ENCODE measurements at places on chromosomes 16 and 17. TPM values are rescaled to one million over a fixed set of nuclear protein-coding genes. Genes with fewer than 3 reads are reported as not detected.

The CACNA1G gene
- total RNA-seq: under 0.01 TPM

The TMC8 gene
- total RNA-seq: not detected

The ABCA10 gene
- 0.64 TPM for total RNA-seq

The TMEM88 gene
- 0.43 TPM for total RNA-seq

The CCL1 gene
- total RNA-seq: not detected

The IKZF3 gene
- under 0.01 TPM for total RNA-seq

The KRT17 gene
- total RNA-seq: 6.1 TPM

The MYOCD gene
- 11.0 TPM for total RNA-seq

The PRRT2 gene
- 3.2 TPM for total RNA-seq

The AURKB gene
- total RNA-seq: 19.0 TPM

The HCRT gene
- not detected for total RNA-seq

The MRPS7 gene
- total RNA-seq: 57.0 TPM

The SLFN13 gene
- 1.6 TPM for total RNA-seq

The KIFC3 gene
- total RNA-seq: 72.5 TPM

The KIF19 gene
- not detected for total RNA-seq

The FGF11 gene
- total RNA-seq: 3.9 TPM

The KRTAP4-5 gene
- not detected for total RNA-seq

The CPHXL2 gene
- not detected for total RNA-seq

The SMIM36 gene
- not detected for total RNA-seq

The NARF gene
- 21.6 TPM for total RNA-seq

The GDPD3 gene
- 0.43 TPM for total RNA-seq

The CLDN7 gene
- 5.2 TPM for total RNA-seq

The CKLF gene
- total RNA-seq: 58.3 TPM

The CCDC92B gene
- total RNA-seq: not detected

The SMIM5 gene
- total RNA-seq: under 0.01 TPM

The ADAP2 gene
- 3.0 TPM for total RNA-seq

The TAT gene
- not detected for total RNA-seq

The ZNF750 gene
- total RNA-seq: not detected

The SAMD14 gene
- total RNA-seq: 5.8 TPM

The SOST gene
- total RNA-seq: not detected

The PLLP gene
- not detected for total RNA-seq

The TBC1D3H gene
- not detected for total RNA-seq

The TP53TG3C gene
- total RNA-seq: not detected

The SHBG gene
- total RNA-seq: 0.64 TPM

Measured in fibroblast of villous mesenchyme (primary cell).